Fibroblast of the aortic adventitia (primary cell): ENCODE measurements at places on chromosomes 12 and 14. TPM values are rescaled to one million over a fixed set of nuclear protein-coding genes. Genes with fewer than 3 reads are reported as not detected.
A peak's percentile ranks its signal among the peaks of the same experiment; 100 is the strongest.

DNA sequence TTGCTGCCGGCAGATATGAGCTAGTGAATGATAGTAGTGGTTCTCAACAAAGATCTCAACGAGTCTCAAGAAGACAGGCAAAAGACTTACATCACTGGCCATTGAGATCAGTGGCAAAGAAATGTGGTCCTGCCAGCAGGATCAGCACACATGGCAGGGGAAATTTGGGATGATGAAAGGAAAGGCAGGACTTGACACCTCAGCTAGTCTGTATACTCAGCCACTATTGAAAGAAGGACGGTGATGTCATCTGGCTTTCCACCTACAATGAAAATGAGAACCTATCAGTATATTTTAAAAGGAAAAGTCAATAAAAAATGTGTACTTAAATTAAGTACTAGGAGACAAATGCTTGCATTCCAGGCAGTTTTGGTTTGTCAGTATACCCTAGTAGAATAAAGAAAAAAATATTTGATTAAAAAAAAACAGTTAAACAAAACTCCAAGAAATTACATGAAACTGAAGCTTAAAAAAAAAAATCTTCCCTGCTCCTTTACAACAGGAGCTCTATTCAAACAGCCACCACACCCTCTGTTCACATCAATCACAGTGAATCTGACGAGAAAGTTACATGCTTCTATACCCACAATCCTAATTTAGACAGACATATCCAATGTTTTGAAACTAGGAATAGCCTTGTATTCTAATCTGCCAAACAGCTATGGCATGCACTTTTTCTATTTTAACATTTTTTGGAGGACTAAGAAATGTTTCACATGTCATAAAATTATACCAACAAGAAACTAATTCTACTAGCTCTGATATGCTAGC, 34.9 kb downstream of the RAD9B start:
- no peak for DNase-seq

DNA sequence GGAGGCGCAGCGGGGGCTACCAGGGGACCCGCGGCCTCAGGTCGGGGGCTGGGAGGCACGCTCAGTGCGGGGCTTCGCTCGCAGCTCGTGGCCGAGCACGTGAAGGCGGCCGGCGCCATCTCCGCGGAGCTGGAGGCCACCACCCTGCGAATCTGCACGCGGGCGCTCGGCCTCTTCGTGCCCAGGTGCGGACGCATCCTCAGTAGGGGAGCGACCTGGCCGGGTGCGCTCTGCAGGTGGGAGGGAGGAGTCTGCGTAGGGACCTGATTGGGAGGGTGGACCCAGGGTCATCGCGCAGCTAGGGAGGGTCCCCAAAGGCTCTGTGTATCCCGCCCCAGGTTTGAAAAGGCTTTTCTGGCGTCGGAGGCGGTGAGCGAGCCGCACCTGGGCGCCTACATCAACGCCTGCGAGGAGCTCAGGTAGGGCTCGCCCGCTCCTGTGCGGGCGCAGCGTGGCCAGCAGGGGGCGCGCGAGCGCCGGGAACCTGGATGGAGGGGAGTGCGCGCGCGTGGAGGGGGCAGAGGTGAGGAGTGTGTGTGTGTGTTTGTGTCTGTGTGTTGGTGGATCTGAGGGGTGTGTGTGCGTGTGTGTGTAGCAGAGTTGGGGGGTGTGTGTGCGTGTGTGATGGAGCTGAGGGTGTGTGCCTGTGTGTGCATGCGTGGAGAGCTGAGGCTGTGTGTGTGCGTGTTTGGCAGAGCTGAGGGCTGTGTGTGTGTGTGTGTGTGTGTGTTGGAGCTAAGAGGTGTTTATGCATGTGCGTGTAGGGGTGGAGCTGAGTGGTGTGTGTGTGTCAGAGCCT, 10.3 kb downstream of the EXOC3L4 start:
- DNase-seq: peak; percentile 69

- peak; percentile 93 for DNase-seq
Observed at GRCh38 chr14:68546839-68547238, 246.0 kb downstream of the ZFP36L1 start.

GRCh38 chr12:53513712-53514410, 6.6 kb upstream of the NPFF start:
- DNase-seq: no peak

GRCh38 chr12:6369916-6370575, 5.3 kb downstream of the SCNN1A start:
- DNase-seq: no peak

SLC6A13 gene
- not detected in 2 replicates for total RNA-seq

ACSM4 gene
- total RNA-seq: not detected in 2 replicates
